ENCODE measurements at places on chromosomes 3 and 15.
A peak's percentile ranks its signal among the peaks of the same experiment; 100 is the strongest.

- ATAC-seq = no peak
These were observed 27.3 kb downstream of the ABHD2 start for GRCh38 chr15:89115547-89115946.

GRCh38 chr3:89806166-89806565 lies 698.7 kb downstream of the EPHA3 start:
- ATAC-seq = no peak

GRCh38 chr15:39447881-39448280 lies 133.0 kb upstream of the THBS1 start:
- ATAC-seq = no peak

GRCh38 chr3:179949412-179949811 lies 87.3 kb downstream of the PEX5L start:
- ATAC-seq = no peak

DNA sequence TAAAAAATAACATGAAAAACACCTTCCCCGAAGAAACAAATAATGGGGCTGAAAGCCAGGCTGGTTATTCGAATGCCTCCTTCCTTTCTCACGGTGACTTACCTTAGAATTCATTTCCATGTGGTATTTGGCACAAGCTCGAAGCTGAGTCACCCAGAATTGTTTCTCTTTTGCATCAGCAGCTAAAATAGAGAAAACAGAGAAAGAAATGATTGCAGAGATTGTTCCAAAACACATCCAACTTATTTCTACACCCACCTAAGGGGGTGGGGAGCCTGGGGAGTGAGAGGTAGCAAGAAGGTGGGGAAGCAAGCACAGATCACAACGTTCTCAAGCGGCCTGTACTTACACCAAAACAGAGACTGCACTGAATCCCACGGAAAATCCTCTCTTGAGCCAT lies 104.7 kb downstream of the OSBPL10 start:
- no peak for ATAC-seq

DNA sequence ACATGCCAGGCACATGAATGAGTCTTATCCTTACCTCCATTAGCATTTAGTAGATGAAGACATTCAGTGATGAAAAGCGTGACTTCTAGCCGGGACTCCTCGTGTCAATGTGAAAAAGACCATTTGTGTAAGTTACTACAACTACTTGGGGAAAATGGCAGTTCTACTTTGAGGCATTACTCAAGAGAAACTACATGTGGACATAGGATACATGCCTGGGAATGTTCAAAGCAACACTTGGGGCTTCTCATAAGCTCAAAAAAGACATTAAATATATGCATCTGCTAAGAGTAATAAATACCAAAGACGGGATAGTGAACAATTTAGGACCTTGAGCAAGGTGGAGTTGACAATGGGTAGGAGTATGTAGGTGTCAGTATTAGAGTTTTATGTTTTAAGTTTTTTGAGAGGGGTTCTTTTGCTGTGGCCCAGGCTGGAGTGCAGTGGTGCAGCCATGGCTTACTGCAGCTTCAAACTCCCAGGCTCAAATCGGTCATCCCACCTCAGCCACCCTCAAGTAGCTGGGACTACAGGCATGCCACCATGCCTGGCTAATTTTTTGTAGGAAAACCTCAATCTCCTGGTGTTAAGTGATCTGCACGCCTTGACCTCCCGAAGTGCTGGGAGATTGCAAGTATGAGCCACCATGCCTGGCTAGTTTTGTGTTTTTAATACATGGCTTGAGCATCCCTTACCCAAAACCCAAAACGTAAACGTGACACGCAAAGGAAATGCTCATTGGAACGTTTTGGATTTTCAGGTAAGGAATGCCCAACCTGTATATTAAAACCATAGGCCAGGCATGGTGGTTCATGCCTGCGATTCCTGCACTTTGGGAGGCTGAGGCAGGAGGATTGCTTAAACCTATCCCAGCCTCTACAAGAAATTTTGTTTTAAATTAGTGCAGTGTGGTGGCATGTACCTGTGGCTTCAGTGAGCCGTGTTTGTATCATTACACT lies 3.9 kb downstream of the RPLP1 start:
- ATAC-seq = no peak

DNA sequence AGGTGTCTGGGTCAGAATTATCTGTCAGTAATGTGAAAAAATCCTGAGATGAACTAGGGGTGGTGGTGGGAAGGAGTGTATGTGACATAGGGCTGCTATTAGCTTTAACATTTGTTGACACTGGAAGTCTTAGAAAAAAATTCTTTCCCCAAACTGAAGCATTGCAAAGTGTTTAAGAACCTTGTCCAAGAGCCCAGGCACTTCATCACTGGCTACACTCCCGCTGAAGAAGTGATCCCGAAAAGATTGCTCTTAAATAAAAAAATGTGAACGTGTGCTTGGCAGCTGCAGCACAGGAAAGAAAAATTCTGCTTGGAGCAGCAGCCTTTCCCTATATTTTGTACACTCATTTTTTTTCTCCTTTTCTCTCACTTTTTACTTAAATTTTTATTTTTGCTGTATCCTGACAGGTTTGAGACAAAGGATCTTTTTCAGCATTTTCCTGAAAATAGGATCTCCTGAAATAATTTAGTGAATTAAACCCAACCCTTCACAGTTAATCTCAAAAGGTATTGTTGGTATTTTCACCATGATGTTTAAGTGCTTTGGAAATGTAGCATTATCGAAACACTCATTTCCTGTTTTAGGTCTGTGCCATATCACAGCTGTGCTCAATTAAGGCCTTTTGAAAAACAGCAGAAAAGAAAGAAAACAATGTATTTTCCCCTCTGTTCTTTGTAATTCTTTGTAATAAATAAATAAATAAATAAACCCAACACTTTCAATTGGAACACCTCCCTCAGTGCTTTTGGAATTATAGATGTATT lies 477.6 kb downstream of the ZNF385D start:
- ATAC-seq = no peak

DNA sequence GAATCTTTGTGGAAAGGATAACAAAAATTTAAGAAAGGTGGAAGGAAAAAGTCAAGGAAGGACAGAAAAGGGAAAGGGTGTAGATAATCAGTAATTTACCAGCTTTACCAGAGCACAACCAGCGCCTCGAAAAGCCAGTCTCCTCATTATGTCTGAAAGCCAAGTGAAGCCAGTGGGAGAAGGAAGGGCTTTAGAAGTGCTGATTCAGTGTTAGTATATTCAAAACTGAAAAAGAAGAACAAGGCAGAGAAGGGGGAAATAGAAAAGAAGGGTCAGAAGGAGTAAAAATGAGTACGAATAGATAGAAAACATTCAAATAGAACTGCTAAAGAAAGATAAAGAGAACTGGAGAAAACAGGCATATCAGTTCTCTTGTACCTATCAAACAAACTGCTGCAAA lies 4.1 kb downstream of the PBRM1 start:
- no peak for ATAC-seq

- no peak for ATAC-seq
These were observed 5.3 kb downstream of the CASR start for GRCh38 chr3:122188737-122189136.

DNA sequence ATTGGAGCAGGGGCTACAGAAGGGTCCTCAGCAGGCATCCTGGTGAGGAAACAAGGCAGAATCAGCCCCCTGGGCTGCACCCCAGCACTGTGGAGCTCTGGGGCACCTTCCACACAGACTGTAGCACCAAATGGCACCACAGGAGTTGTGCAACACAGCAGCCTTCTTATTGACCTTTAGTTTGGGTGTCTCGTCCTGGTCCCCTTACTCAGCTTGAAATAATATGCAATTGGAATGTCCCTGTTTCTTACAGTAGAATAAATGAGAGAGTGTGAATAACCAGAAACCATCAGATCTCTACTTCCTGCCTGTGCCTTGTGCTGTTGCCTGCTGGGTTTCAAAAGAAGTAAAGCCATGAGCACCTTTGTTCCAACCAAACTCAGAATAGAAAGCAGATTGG lies 44.5 kb downstream of the RPLP1 start:
- no peak for ATAC-seq

GRCh38 chr15:88710027-88710715 lies 71.4 kb downstream of the ISG20 start:
- ATAC-seq = no peak

GRCh38 chr3:16550305-16550675 lies 36.8 kb upstream of the RFTN1 start:
- ATAC-seq = no peak

DNA sequence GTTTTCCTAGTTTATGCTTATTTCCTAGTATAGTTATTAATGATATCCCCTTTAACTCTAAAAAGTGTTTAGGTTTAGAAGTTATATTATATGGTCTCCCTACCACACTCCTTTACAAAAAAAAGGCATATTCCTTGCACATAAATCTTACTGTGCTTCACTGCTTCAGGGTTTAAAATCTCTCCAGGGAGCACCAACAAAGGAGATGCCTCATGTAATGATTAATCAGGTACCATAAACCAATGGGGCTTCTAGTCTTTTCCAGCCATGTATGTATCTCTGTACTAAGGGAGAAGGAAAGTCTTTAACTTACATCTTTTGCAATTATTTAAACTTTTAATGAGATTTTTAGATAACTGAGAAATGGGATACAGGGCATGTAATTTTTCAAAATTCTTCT lies 91.5 kb upstream of the RBMS3 start:
- no peak for ATAC-seq

DNA sequence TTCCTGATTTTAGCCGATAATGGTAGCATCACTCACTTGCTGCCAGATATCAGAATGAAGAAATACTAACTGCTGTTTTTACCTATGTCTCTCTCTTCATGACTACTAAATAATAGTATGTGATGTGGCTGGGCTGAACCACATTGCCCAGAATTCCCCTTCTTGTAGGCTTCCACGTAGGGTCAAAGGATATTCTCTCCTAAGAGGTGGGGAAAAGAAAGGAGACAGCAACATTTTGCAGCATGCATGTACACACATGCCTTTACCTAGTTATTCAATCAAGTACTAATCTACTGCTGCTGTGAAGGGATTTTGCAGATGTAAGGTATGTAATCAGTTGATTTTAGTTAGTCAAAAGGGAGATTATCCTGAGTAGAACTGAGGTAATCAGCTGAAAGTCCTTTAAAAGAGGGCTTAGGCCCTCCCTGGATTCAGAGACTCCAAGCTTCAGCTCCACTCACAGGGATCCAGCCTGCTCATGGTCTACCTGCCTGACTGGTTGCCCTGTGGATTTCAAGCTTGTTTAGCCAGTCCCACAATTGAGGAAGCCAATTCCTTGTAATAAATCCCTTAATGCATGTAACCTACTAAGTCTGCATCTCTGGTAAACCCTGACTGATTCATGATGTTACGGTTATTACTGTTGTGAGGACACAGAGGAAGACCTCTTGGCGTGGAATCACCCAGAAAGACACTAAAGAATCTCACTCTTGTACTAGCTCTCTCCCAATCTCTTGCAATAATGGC lies 20.4 kb downstream of the PLD1 start:
- ATAC-seq = no peak

GRCh38 chr3:69012800-69013252 lies 658 bp downstream of the EOGT start:
- ATAC-seq = no peak

DNA sequence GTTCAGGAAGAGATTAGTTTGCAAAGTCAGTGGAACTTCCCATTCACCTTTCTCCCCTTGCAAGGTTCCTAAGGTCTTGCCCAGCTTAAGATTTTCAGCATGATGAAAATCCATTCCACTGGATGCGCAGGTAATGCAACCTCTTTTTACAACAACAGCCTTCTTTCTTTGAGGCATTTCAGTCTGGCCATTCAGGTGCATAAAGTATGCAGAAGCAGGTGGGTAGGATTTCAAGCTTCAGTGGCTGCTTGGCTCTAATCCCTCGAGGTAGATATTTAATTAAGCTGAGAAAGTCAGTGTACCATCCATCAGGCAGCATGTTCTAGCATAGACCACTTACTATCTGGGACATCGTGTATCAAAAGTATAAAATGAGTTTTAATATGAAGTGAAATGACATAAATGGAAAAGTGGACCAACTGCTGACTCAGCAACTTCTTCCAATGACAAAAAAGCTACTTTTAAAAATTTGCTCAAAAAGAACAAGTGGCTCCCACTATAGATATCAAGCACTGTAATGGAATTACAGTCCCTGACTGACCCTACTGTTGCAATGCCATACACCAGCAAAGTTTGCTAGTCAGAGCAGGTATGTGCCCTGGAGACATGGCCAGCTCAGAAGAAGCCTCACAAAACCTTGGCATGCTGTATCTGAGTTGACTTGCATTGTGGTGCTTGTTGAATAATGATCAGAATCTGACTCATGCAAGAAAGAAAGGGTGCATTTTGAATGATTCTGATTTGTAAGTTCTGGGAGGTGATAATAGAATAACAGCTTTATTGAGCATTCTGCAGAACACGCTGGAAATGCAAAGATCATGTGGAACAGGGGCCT lies 459.9 kb upstream of the MCTP2 start:
- ATAC-seq = no peak

- ATAC-seq = no peak
These were observed 20.9 kb downstream of the IL12A start for GRCh38 chr3:160009525-160009924.

GRCh38 chr15:49644364-49644794 lies 23.5 kb downstream of the DTWD1 start:
- no peak for ATAC-seq

- peak; percentile 92 for ATAC-seq
These were observed 1.1 kb upstream of the SMAD6 start for GRCh38 chr15:66700802-66701421.

DNA sequence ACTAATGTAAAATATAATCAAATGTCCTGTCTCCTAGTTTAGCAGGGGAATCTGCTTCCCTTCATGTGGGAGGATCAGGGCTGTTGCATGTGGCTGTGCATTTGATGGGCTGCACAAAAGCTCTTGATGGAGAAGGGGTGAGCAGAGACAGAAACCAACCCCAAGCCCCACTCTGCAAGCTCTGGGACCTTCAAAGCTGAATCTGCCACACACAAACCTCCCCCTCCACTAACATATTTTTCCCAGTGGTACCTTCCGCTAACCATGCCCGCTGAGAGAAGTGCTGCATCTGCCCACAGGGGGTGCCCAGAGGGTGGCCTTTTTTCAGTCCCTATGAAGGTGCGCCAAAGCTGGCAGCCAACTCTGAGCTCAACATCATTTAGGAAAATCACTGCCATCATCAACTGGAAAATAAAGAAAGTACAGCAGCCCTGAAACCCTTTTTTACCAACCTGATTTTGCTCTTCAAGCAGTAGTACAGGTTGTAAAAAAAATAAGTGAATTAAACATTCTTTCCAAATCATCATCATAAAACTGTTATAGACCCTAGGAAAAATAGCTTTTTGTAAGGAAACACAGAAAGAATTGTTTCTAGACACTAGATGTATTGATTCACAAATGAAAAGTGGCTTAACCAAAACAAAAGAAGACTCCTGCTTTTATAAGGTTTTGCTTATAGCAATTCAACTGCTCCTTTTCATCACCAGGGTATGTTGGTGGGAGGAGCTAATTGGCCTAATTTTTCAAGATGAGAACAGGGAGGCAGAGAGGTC lies 97.0 kb downstream of the HHLA2 start:
- ATAC-seq = no peak

DNA sequence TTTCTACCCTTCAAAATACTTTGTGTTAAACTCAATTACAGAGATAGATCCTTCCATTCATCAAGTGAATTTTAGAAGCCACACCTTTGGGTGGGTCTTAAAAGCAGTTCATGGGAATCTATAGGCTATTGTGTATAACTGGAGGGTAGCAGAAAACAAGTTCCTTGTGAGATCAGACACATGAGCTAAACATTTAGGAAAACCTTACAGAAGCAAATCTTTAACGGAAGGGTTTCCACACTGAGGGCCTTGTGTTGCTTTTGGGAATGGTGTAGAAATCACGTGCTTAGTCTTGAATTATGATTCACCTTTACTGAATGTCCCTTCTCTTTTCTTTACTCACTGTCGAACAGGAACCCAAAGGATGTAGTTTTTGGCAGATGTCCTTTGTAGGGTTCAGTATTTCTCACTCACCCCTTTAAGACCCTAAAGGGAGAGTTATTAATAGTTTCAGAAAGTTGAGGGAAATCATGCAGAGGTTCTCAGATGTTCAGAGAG lies 257.3 kb upstream of the CTDSPL start:
- no peak for ATAC-seq
